ENCODE measurements at places on chromosomes 5 and 9. TPM values are rescaled to one million over a fixed set of nuclear protein-coding genes. Genes with fewer than 3 reads are reported as not detected.

- DNase-seq, result no peak
- peaks cover 56% of the 10 kb centered on the region for H3K4me1 ChIP-seq
- no peaks in the 10 kb centered on the region for H3K27me3 ChIP-seq
- no peak overlapping the region for H3K4me3 ChIP-seq
- H3K36me3 ChIP-seq, result no peaks in the 10 kb centered on the region
- H3K27ac ChIP-seq, result peak overlapping the region; percentile 20
These were observed 75.8 kb downstream of the ARHGAP26 start for GRCh38 chr5:142845954-142846398.

DNA sequence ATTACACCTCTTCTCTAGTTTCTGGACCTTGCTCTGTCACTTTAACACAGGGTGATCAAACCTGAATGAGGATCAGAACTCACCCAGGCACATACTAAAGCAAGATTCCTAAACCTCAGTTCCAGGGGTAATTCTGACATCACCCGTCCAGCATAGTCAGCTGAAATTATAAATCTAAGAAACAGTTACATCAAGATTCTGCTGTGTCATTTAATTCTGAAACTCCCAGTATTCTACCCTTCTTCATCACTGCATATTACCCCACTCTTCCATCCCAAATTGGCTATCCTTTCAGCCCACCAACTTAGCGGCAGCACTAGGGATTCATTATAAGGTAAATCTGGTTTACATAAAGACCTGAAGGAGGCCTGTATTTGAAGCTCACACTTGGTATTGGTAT lies 64.0 kb downstream of the STX17 start:
- DNase-seq, result no peak
- no peak overlapping the region for H3K27ac ChIP-seq
- H3K36me3 ChIP-seq, result peaks cover 19% of the 10 kb centered on the region

- no peak overlapping the region for H3K4me3 ChIP-seq
- peaks cover 14% of the 10 kb centered on the region for H3K4me1 ChIP-seq
- no peak for DNase-seq
These were observed 231.6 kb upstream of the VLDLR start for GRCh38 chr9:2390028-2390427.

DNA sequence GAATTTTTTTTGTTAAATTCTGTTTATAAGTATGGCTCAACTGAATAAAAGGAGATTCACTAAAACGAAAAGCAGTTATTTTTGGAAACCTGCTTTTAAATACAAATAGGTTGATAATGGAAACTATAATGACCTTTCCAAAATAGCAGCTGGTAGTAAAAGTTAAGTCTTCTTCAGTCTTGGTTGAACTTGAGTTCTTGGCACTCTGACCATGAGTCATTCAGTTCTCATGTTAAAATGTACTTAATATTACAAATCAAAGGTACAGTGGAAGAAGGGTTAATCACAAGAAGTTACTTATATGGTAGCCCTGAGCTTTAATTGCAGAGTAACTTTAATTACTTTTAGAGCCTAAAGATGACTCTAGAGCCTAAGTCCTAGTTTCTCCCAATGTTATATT lies 62.1 kb downstream of the KLF9 start:
- no peaks in the 10 kb centered on the region for H3K27me3 ChIP-seq
- H3K4me1 ChIP-seq, result no peaks in the 10 kb centered on the region
- H3K36me3 ChIP-seq, result peaks cover 21% of the 10 kb centered on the region
- H3K27ac ChIP-seq, result no peak overlapping the region

GRCh38 chr9:130327070-130327780 lies 61.7 kb downstream of the HMCN2 start:
- H3K36me3 ChIP-seq, result no peaks in the 10 kb centered on the region
- peaks cover 48% of the 10 kb centered on the region for H3K27me3 ChIP-seq
- peaks cover 9% of the 10 kb centered on the region for H3K4me1 ChIP-seq
- DNase-seq, result no peak

DNA sequence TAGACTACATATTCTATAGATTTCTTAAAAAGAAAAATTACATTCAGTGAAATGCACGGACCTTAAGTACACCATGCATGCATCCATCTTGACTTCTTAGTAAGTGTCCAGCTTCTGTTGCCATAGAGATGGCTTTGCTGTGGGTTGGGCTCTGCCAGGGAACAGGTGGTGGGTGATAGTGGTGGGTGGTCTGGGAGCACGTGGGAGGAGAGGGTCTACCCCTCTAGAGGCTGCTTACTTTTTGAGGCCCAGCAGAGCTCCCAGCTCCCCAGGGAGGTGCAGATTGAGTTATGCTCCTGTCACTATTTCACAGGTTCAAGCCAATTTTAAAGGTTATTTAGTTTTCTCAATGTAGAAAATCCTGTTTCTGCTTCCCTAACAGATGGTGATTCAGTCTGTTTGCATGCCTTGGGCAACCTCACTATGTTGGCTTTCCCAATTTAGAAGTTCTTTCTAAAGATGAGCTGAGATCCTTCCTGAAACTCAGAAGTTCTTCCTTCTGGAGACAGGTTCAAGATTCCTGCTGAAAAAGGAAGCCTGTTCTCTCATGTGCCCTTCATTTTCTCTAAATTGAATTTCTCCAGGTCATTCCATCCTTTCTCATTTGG lies 107.4 kb upstream of the LHFPL2 start:
- peaks cover 4% of the 10 kb centered on the region for H3K27me3 ChIP-seq
- H3K36me3 ChIP-seq, result peaks cover 9% of the 10 kb centered on the region
- peaks cover 45% of the 10 kb centered on the region for H3K4me1 ChIP-seq
- H3K4me3 ChIP-seq, result no peak overlapping the region
- H3K27ac ChIP-seq, result no peak overlapping the region

DNA sequence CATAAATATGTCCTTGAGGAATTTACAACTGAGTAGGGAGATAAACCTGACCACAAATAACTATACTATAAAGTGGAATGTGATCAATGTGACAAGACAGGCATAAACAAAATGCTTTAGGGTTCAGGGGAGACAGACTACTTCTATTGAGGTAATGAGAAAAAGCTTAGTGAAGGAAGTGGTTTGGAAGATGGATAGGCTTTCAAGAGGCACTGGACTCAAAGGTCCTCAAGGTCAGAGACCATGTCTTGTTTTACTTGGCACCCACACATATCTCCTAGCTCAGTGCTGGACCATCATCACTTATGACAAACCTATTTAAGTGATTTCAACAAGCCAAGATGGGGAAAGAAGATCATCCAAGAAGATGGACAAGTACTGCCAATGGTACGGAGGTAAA lies 257.8 kb downstream of the BNC2 start:
- no peak for DNase-seq
- peaks cover 34% of the 10 kb centered on the region for H3K4me1 ChIP-seq
- no peak overlapping the region for H3K27ac ChIP-seq
- no peaks in the 10 kb centered on the region for H3K36me3 ChIP-seq
- no peak overlapping the region for H3K4me3 ChIP-seq

DNA sequence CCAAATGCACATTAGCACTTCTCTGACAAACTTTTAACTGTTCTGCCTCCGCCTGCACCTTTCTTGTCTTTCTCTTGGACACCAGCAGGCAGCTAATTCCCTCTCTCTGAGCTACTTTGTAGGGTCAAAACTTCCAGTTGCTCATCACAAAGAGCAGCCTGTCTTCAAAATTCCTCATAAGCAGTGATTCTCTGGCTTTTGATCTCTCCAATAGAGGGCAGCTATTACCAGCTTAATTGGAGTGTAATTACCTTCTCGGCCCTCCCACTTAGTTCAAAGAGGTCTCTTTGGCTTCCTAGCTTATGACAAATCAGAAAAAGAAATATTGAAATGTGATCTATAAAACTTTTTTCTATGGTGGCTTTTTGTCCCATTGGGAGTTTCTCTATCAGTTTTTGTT lies 43.6 kb upstream of the RAD23B start:
- H3K27me3 ChIP-seq, result no peaks in the 10 kb centered on the region
- peaks cover 18% of the 10 kb centered on the region for H3K4me1 ChIP-seq
- no peak overlapping the region for H3K4me3 ChIP-seq

DNA sequence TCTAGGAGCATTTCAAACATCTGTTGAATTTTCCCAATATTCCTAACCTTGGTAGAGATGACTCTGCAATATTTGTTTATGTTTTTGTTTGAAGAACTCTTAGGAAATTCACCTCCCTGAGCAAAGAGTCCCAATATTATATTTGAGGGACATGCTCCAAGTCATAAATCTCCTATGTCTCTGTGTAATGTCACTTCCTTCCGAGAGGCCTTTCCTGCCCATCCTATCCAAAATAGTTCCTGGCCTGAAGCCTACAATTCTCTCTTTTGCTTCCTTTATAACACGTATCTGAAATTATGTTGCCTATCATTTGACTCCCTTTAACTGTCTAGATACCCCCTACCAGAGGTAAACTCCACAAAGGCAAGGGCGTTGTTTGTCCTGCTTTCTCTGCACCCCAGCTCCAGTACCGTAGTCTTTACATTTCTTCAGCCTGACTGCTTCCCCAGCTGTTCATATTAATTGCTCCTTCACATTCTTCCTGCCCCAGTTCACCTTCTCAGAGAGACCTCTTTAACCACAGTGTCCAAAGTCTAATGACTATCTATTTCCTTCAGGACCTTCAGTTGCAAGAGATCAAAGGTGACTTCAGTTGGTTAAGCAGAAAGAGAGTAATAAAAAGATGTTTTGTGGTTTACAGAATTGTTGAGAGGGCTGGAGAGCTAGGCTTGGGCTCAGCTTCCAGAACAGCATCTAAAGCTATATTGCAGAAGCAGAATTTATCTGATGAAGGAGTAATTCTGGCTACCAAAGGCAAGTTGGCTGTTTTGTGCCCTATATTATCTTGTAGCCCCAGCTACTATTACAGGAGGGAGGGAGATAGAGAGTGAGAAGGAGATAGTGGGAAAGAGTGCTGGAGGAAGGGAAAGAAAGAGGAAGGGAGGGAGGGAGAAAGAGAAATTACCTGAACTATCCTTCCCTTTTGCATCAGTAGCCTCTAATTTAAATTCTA lies 109.3 kb upstream of the TMEM161B start:
- peaks cover 7% of the 10 kb centered on the region for H3K27me3 ChIP-seq
- H3K4me3 ChIP-seq, result no peak overlapping the region
- no peak for DNase-seq
- peak overlapping the region; percentile 48 for H3K27ac ChIP-seq

- peaks cover 5% of the 10 kb centered on the region for H3K4me1 ChIP-seq
- H3K4me3 ChIP-seq, result no peak overlapping the region
- DNase-seq, result peak; percentile 13
- no peaks in the 10 kb centered on the region for H3K36me3 ChIP-seq
- no peak overlapping the region for H3K27ac ChIP-seq
These were observed 2.7 kb upstream of the IRF1 start for GRCh38 chr5:132493241-132493640.

DNA sequence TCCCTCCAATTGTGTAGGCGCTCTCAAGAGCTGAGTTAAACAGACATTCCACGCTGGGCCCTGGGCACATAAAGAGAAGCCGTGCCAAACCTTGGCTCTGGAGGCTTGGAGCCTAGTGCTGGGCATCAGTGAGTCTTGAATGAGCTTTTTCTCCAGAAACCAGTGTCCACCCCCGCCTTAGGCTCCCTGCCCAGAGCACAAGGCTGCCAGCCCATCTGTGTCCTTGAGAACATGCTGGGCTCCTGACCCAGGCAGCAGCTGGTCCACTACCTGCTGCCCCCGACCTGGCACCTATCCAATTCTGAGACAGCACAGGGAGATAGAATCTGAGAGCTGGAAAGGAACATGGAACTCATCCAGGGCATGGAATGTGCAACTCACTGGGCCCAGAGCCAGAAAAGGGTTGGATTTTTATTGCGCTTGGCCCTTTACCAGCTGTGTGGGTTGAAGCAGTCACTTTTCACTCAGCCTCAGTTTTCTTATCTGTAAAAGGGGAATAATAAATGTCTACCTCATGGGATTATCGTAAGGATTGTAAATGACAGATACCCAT lies 92.4 kb upstream of the CPLX2 start:
- H3K4me1 ChIP-seq, result no peaks in the 10 kb centered on the region
- no peak overlapping the region for H3K27ac ChIP-seq
- H3K36me3 ChIP-seq, result no peaks in the 10 kb centered on the region
- peaks cover 60% of the 10 kb centered on the region for H3K27me3 ChIP-seq
- DNase-seq, result no peak

- peaks cover 6% of the 10 kb centered on the region for H3K4me1 ChIP-seq
- no peaks in the 10 kb centered on the region for H3K36me3 ChIP-seq
- H3K4me3 ChIP-seq, result no peak overlapping the region
- H3K27me3 ChIP-seq, result peaks cover 17% of the 10 kb centered on the region
- no peak for DNase-seq
These were observed 770.3 kb downstream of the KCTD16 start for GRCh38 chr5:144941004-144941403.

GRCh38 chr5:143051244-143052058 lies 281.3 kb downstream of the ARHGAP26 start:
- DNase-seq, result no peak
- H3K4me3 ChIP-seq, result peak overlapping the region; percentile 53
- peaks cover 3% of the 10 kb centered on the region for H3K36me3 ChIP-seq
- peaks cover 26% of the 10 kb centered on the region for H3K4me1 ChIP-seq
- peak overlapping the region; percentile 20 for H3K27ac ChIP-seq

DNA sequence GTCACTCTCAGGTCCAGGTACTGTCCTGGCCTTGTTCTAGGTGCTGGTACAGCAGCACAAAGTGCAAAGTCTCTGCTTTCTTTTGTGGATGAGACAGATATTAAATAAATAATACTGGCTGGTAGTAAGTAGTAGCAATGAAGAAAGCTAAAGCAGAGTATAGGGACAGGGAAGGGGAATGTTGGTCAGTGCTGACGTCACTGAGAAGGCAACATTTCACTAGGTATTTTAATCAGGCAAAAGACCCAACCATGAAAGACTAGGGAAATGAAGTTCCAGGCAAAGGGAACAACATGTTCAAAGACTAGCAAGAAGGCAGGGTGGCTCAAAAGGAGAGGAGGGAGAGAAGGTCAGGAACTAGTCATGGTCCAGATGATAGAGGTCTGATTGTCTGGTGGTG lies 388.2 kb downstream of the YTHDC2 start:
- H3K36me3 ChIP-seq, result no peaks in the 10 kb centered on the region

GRCh38 chr9:129647635-129648034 lies 5.7 kb upstream of the ASB6 start:
- no peak overlapping the region for H3K27ac ChIP-seq
- peaks cover 24% of the 10 kb centered on the region for H3K4me1 ChIP-seq
- peaks cover 3% of the 10 kb centered on the region for H3K27me3 ChIP-seq
- H3K36me3 ChIP-seq, result no peaks in the 10 kb centered on the region

GRCh38 chr9:95089257-95090022 lies 228.1 kb downstream of the FANCC start:
- H3K27me3 ChIP-seq, result no peaks in the 10 kb centered on the region
- H3K36me3 ChIP-seq, result peaks cover 26% of the 10 kb centered on the region
- H3K4me3 ChIP-seq, result peak overlapping the region; percentile 18
- no peak for DNase-seq

- no peaks in the 10 kb centered on the region for H3K4me1 ChIP-seq
- no peak overlapping the region for H3K27ac ChIP-seq
- H3K36me3 ChIP-seq, result no peaks in the 10 kb centered on the region
- no peaks in the 10 kb centered on the region for H3K27me3 ChIP-seq
These were observed 1133.2 kb upstream of the CDH18 start for GRCh38 chr5:21121213-21121612.

- H3K27ac ChIP-seq, result no peak overlapping the region
- H3K36me3 ChIP-seq, result peaks cover 13% of the 10 kb centered on the region
- no peak overlapping the region for H3K4me3 ChIP-seq
- H3K4me1 ChIP-seq, result peaks cover 30% of the 10 kb centered on the region
These were observed 139.6 kb downstream of the SMARCA2 start for GRCh38 chr9:2154731-2155130.

GRCh38 chr5:143685246-143685815 lies 126.6 kb upstream of the HMHB1 start:
- no peaks in the 10 kb centered on the region for H3K27me3 ChIP-seq
- H3K4me3 ChIP-seq, result no peak overlapping the region

DEPDC1B gene
- 29.1 TPM for total RNA-seq

NR6A1 gene
- 10.0 TPM for total RNA-seq

PCDHA3 gene
- 2.6 TPM for total RNA-seq

OR13C5 gene
- total RNA-seq, result not detected

CCL27 gene
- total RNA-seq, result 0.43 TPM

PCDHB6 gene
- 0.80 TPM for total RNA-seq

CRB2 gene
- total RNA-seq, result 61.1 TPM

ADAMTSL2 gene
- total RNA-seq, result 0.57 TPM

GKAP1 gene
- total RNA-seq, result 8.4 TPM

EIF4E1B gene
- not detected for total RNA-seq
